ENCODE measurements at places on chromosomes 4 and X.

DNA sequence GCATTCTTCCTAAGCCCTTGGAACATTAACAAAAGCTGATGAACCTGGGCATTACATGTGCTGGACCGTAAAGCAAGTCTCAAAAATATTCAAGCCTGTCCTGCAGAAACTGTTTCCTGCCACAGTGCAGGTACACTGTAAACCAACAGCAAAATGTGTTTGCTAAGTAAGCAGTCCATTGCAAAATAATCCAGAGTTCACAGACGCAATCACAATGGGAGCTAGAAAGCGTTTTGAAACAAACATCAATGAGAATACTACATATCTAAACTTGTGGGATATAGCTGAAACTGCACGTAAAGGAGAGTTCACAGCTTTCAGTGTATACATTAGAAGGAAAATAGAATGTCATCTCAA, 61.6 kb downstream of the RGS12 start:
- no peak for DNase-seq

DNA sequence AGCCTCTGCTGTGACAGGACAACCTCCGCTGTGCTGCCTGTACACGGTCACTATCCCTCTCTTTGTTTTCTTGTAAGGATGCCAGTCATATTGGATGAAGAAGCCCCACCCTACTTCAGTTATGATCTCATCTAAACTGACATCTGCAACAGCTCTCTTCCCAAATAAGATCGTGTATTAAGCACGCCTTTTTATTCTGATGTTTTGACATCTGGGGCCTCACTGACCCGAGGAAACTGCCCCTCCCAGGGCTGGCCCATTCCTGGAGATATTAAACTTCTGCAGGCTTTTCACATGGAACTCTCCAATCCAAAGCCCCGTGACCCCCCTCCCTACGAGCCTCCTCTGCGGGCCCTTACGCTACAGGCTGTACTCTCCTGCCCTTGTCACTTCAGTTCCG, 232.0 kb downstream of the ARHGAP10 start:
- no peak for DNase-seq

DNA sequence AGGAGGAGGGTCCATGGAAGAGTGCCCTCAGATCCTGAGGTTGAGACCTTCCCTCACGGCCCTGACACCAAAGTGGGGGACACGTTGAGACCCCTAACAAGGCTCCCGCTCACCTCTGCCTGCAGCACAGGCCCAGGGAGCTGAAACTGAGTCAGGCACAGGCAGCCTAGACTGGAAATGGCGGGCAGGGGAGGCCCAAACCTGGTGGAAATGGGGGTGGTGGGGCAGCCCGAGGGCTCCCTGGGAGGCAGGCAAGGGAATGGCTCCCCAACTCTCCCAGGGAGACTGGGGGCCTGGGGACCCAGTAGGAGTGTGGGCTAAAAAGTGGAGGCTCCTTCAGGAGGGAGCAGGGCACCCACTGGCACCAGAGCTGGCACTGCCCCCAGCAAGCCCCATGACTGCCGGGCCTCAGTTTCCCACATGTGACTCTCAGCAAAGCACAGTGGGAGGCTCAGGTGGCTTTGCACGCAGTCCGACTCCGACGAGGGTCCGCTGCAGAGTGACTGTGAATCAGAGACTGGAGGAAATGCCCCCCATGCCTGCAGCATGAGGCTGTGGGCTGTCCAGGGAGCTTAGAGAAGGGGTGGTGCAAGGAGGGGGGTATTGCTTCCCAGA, 5.9 kb downstream of the NKX1-1 start:
- no peak for DNase-seq

- no peak for DNase-seq
Measured at GRCh38 chr4:88771883-88772450, 74.3 kb upstream of the NAP1L5 start.

DNA sequence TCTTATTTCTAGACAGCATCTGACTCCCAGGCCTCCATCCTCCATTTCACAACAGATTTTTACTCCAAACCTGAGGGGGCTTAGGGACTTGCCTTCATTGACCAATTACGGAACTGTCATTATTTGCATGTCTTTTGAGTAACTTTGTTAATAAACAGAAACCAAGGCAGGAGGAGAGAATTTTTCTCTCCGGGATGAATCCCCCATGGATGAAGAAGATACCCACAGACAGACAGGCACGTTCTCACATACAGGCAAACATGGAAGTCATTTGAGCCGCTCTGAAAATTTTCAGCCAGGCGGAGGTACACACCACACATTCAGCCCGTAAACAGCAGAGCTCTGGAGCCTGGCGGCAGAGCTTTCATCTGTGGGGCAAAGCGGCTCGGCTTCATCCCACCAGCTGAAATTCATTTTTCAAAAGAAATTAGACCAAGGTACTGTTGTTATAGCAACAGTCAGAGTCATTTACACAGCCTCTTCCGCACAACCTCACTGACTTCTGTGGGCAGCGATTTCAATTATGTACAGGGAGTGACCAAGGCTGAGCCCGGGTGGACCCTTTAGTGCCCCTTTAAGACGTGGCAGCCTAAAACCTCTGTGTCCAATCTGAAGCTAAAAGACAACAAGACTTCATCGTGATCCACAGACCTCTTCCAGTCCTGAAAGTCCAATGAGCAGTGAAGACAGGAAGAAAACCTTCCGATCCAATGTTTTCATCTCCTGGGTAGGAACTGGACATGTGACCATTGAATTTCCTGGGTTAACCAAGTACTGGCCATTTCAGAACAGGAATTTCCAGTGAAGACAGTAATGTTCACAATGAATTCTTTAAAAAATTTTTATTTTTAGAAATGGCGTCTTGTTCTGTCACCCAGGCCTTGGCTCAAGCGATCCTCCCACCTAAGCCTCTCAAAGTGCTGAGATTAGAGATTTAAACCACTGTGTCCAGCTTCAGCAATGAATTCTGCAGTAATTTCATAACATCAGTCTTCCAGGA, 237.0 kb downstream of the MGST2 start:
- no peak for DNase-seq

GRCh38 chrX:30248854-30249253, 1.9 kb downstream of the MAGEB1 start:
- DNase-seq = no peak

DNA sequence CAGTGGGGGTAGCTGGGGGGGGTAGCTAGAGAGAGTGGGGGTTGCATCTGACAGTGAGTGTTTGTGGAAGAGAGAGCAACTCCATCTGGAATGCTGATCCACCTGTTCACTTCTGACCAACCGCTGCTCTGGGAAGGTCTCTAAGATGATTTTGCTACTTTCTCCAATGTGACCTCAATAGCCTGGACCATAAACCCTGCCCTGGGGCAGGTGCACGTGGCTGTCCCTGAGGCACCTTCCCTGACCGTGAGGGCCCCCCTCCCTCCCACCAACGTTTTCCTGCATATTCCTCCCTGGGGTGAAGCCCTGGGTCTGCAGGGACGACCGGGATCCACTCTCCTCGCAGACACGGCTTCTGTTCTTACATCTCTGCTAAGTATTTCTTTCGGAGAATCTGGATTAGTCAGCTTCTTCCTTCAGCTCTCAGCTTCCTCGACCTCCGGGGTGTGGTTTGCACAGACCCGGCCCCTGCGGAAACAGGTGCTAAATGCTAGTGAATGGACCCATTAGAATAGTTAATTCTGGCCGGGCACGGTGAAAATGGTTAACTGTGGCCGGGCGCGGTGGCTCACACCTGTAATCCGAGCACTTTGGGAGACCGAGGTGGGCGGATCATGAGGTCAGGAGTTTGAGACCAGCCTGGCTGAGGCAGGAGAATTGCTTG, 21.4 kb upstream of the PLCXD1 start:
- no peak for DNase-seq

DNA sequence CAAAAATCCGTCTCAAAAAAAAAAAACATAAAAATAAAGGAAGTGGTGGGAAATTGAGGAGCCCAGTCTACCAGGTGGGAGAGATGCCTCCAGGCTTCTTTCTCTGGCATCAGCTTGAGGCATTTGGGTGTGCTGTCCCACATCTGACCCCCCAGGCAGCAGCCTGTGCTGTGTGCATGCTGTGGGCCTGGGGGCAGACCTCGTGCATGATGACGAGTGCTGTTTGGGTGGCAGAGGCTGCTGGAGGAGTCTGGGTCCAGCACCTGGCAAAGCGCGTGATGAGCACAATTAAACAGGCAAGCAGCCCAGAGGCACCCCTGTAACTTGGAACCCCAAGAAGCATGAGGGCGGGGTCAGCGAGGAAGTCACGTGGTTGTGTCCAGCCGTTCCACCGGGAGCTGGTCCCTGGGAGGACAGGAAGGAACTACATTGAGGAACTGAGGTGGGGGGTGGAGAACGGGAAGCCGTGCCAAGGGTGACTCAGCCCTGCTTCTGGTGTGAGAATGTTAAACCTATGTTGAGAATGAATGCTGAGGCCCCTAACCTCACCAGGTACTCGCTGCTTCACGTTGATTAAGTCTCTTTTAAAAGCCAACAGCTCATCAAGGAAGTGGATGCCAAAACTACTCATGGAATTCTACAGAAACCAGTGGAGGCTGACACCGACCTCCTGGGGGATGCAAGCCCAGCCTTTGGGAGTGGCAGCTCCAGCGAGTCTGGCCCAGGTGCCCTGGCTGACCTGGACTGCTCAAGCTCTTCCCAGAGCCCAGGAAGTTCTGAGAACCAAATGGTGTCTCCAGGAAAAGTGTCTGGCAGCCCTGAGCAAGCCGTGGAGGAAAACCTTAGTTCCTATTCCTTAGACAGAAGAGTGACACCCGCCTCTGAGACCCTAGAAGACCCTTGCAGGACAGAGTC, 6.1 kb downstream of the TACC3 start:
- no peak for DNase-seq

- DNase-seq = no peak
Measured at GRCh38 chr4:88137112-88137511, 21.3 kb downstream of the ABCG2 start.

- no peak for DNase-seq
Measured at GRCh38 chrX:7586126-7586525, 256.8 kb upstream of the VCX start.

DNA sequence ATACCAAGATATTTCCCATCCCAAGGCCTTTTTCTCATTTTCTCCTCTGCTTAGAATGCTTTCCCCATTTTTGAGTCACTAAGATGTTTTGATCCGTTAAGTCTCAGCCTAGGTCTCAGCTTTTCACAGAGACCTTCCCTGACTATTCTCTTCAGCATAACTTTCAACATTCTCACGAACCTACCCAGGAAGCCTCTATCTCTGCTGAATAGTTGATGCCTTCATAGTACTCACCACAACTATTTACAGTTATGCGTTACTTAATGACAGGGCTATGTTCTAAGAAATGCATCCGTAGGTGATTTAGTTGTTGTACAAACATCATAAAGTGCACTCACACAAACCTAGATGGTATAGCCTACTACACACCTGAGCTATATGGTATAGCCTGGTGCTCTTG, 64.5 kb downstream of the ARL9 start:
- DNase-seq = no peak

GRCh38 chr4:15469402-15470127, at the start of gene CC2D2A:
CC2D2A (plus strand) TSS chr4:15469882; CDS start chr4:15475933, 6,051 bp downstream.
- DNase-seq = no peak

GRCh38 chrX:37077646-37078433, 69.7 kb downstream of the FAM47C start:
- DNase-seq = no peak

GRCh38 chrX:85996555-85996954, 50.8 kb downstream of the CHM start:
- no peak for DNase-seq

DNA sequence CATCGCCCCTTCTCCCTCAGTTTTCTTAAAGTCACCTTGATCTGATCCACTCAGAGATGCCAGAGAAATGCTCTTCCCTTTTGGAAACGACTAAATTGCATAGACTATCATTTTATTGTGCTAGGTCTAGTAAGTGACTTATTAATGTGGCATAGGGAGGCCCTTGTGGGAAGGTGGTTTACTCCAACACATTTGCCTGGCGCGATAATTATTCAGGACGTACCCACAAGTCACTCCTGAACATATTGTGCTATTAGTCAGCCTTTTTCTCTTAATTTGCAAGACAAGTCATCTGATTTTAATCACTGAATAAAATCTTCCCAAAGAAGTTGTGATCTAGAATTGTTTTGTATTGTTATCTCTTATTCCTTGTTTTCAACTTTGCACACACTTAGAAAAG, 7.6 kb downstream of the ENPEP start:
- DNase-seq = no peak

DNA sequence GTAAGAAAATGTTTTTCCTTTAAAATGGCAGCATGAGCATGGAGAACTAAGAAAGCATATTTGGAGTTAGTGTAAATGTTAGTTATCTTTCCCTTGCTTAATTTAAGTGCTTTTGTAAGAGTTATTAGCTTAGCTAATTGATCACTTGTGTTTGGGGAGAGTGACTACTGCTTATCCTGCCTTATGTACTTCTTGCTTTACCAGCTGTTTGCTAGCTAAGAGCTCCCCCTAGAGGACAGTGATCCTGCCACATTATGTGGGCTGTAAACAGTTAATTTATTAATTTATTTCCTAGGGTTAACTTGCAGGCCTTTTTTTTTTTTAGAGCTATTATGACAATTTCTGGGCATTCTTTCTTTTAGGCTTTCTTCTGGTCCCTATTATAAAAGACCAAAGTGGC, 435.8 kb downstream of the MAGEB5 start:
- DNase-seq = no peak

DNA sequence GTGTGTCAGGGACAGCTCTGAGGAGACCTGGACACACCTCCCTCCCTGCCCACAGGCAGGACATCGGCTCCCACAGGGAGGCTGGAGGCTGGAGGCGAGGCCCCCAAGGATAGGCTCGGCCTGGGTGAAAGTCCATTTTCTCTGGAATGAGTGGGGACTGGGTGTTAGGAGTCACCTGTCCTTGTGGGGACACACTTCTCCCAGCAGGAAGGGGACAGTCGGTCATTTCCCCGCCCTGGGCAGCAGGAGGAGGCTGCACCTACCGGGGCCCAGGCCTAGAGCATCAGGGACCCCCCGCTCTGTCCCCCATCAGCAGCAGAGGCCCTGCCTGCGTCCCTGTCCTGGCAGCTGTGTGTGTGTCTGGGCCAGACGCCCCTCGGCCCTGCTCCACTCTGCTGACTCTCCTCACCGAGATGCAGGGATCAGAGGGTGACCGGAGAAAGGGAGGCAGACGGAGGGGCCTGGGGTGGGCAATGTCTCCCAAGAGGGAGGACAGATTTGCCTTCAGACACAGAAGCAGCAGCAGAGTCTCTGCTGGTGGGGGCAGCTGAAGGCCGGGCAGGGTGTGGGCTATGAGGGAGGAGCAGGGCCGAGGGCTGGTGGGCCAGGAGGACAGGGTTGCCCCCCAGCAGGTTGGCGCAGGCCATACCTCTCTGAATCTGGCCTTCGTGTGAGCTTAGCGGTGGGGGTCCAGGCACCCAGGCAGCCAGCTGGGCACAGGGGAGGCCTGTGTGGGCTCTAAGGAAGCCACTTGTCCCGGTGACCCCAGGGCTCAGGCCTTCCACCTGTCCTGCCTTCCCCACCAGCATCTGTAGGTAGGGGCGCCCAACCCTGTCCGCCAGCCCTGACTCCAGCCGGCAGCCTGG, 125.7 kb upstream of the NKX1-1 start:
- no peak for DNase-seq

GRCh38 chr4:112141366-112142138, 3.7 kb upstream of the FAM241A start:
- DNase-seq = no peak

- DNase-seq = no peak
Measured at GRCh38 chr4:87843936-87844335, 11.2 kb downstream of the MEPE start.

- no peak for DNase-seq
Measured at GRCh38 chr4:41157009-41157408, 57.3 kb downstream of the APBB2 start.

Measured in stimulated activated CD8-positive, alpha-beta memory T cell treated with anti-CD3 and anti-CD28 coated beads, Interleukin-15, amount 100 ng/mL, for 1 hour (primary cell).